Colonic mucosa (tissue), 4 donors: ENCODE measurements at places on chromosomes 12 and 14.

DNA sequence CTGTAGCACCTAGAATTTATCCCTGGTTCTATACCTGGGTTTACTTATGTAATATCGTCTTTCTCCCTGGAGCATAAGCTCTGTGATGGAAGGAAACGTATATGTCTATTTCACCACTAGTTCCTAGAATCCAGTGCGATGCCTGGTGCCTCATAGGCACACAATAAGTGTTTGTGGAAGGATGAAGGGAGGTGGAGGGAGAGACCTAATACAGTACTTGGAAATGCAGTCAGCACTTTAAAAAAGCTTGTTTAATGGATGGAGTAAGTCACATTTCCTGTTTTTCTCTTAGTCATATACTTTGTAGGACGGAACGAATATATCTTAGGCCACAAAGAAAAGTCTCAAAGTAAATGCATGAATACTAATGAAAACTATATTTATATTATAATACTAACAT, 186.5 kb upstream of the HMGA2 start:
- no peak for DNase-seq

GRCh38 chr14:36346052-36346451, 25.6 kb upstream of the MBIP start:
- no peak for DNase-seq

DNA sequence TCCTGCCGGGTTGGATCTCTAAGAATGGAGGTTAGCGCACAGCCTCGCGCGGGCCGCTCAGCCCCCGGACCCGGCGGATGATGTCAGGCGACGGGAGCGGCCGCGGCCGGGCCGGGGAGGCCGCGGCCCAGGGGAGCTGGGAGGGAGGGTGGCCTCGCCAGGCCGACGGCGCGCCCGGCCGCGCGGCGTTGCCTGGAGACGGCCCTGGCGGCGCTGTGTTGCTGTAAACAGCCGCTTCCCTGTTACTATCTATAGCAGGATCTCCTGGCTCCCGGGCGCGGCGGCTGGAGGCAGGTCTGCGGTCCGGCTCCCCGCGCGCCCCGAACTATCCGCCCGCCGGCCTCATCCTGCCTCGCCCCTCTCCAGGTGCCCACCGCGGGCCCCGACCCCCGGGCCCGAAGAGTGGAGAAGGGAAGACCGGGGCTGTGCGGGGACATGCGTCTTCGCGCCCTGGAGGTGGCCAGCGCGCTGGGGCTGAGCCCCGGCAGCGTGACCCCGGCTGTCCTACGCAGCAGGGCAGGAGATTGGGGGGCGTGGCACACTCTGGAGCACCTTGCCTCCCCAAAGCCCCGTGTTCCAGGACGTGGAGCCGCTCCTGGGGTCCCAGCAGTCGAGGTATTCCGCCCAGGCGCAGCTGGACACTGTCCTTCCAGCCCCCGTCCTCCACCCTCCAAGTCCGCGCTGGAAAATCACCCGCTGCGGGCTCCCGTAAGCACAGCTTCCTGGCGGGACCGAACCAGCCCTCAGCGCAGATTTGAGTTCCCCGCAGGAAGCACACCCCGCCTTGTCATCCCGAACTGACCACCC, 1.4 kb upstream of the FOS start:
- DNase-seq: peak; percentile 91

- DNase-seq: no peak
These were observed 218.5 kb downstream of the FUT8 start for GRCh38 chr14:65631040-65631439.

GRCh38 chr12:68894276-68894855, 38.6 kb downstream of the CPM start:
- DNase-seq: no peak

GRCh38 chr12:121467638-121468498, 68.0 kb downstream of the RNF34 start:
- DNase-seq: no peak

DNA sequence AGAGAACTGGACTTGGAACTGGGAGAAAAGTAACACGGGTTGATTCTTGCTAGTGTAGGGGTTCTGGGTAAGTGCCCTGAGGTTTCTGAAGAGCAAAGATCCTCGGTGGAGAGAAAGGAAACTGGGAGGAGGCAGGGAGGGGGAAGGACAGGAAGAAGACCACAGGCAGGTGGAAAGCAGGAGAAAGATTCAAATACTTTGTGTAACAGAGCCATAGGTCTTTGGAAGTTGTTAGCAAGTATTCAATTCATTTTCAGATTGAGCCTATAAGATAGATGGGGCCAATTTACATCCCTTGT, 1.3 kb downstream of the PNP start:
- DNase-seq: no peak

DNA sequence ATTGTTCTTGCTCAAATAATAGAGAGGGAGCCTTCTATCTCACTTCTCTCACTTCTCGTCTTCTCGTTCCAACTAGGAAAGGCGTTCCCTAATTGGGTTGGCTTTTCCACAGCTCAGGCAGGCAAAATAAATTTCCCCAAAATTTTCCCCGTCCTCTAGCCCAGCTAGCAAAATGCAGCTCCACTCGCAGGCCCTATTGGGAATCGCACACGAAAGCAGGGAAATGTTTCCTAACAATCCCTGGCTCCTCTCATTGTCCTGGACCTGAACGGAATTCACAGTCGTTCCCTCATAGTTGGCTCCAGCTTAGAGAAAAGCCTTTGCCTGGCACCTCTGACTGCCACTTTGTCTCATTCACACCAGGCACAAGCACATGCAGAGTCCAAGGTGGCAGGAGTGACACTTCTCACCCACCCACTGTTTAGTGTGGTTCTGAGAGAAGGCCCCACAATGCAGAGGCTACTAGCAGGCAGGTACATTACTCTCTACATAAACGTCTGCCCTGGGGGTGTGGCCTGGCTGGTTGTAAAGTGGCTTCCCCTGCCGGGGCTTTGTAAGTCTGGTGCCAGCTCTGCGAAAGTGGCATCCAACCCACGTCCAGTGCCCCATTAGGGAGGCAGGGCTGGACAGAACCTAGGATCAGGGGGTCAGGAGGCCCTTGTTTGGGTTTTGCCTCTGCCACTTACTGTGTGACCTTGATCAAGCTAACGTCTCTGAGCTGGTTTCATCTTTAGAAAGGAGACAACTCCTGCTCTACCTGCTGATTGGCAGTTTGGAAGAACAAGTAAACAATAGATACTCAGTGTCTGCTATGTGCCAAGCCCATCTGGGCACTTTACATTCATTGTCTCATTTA, 4.2 kb downstream of the SERPINA10 start:
- no peak for DNase-seq
